HuH-7.5 (cell line): ENCODE measurements at places on chromosomes 16 and 17.

GRCh38 chr17:6276711-6277110 lies 158.2 kb downstream of the AIPL1 start:
- no peak for DNase-seq

- peak; percentile 74 for DNase-seq
These were observed 1.5 kb downstream of the PHLPP2 start for GRCh38 chr16:71722801-71723536.

GRCh38 chr17:79042421-79043190 lies 18.6 kb downstream of the C1QTNF1 start:
- peak; percentile 68 for DNase-seq

GRCh38 chr17:77882481-77883212 lies 75.9 kb upstream of the TNRC6C start:
- DNase-seq: no peak

DNA sequence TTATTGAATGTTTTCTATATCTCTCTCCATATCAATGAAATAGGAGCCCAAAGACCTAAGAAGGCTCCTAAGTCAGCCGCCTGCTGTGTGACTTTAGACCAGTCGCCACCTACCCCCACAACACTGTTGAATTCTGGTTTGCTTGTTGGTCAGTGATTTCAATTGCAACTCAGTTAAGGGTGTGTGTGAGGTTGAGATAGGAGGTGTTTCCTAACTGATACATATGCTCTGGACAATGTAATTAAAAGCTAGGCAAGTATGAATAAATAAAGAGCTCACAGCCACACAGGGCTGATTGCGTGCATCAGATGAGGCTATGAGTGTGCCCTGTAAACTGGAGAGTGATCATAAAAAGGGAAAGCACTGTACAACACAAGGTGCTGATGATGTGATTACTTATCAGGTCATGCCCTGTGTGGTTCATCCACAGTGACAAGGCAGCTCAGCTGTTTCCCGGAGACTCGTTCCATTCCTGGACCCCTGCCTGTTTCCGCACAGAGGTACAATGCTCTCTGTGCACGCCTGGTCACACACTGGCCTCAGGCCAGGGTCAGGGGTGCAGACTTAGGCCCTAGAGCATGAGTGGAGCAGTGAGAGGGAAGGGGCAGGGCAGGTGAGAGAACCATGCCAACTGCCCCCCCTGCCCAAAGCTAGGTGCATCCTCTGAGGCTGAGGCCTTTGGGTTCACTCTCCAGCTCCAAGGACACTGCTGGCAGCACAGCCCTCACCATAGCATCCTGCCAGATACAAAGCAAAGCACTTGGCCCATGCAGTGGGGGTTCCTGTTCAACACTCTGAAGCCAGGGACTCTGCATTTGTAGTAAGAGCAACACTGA lies 3.3 kb upstream of the KRT35 start:
- DNase-seq: no peak

- no peak for DNase-seq
These were observed 17.1 kb upstream of the TNS4 start for GRCh38 chr17:40518401-40519088.

GRCh38 chr17:60526726-60527125 lies 684 bp upstream of the APPBP2 start:
- no peak for DNase-seq

DNA sequence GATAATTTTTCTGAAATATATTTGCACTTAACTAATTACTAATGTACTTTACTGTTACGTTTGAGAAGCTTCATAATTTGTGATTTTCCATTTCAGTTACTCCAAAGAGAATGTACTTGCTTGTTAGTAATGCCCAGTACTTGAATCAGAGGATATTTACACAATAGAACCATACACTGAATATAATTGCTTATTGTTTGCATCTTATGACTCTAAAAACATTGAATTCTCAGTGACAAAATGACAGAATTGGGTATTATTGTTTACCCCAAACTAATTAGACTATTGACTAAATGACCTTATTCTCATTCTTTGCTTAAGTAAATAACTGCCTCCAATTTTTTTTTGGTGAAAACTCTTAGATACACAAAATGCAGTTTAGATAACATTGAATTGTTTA lies 8.9 kb downstream of the CCP110 start:
- no peak for DNase-seq

DNA sequence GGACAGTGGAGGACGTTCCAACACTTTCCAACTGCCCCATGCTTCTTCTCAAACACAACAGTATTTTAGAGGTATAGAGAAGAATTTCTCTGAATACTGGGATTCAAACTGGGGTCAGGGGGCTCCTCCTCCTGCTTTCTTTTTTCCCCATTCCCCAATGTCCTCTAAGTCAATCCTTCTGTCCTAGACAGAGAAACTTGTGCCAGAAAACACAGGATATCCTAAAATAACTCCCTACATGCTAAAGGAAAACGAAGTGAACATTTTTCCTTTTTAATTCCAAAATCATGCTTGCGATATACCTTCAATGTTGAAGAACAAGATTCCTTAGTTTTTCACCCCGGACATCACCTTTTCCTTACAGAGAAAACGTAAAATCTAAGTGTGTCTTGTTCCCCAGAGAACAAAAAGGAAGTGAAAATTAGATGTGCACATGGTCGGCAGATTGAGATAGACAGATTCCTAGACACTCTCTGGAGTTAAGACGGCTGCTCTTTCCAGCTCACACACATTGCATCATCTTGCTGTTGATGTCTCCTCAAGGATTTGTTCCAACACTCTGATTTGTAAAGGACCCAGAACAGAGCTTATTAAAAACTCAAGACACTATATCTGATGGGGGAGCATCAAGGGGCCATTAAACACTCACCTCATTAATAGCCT lies 228.2 kb downstream of the GRIN2A start:
- no peak for DNase-seq

- no peak for DNase-seq
These were observed 32.9 kb upstream of the FBXO47 start for GRCh38 chr17:39000021-39000601.
